Activated CD4-positive, alpha-beta T cell treated with anti-CD3 and anti-CD28 coated beads, Interleukin-10, Interleukin-2, amounts not matched to agents 100 ng/mL and 50 ng/mL, durations not matched to agents 16 hours and 8 hours (primary cell): ENCODE measurements at places on chromosomes 7 and 10.

DNA sequence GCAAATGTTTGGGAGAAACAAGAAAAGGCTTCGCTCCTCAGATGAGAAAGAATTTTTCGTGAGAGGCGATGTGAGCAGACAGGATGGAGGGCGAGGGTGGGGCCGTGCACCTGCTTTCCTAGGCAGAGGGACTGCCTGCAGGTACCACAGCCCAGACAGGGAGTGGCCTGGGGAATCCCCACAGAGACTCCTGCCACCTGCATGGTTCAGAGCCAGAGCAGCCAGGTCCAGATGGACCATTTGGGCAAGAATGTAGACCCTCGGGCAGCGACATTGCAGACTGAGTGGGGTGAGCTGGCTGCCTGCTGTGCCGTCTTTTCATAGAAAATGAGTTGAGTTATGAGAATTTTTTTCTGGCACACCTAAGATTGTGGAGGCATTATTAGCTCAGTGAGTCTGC is 216.8 kb downstream of the SNX10 start:
- DNase-seq, result no peak

DNA sequence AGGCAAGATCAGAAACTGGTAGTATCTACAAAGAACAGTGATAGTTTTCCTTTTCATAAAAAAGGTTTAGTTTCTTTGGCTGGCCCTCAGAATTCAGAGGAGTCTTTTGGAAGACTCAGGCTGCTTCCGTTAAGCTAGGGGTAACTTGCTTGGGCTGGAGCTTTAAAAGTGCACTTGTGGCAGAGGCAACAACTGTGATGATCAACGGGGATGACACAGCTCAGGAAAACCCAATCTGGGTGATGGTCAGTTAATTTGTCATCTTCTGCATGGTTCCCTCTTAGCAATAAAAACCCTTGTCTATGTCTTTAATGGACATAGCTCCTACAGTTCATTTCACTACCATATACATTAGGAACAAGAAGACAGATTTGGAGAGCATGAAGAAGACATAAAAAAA is 46.7 kb downstream of the SGMS1 start:
- no peak for DNase-seq

- DNase-seq, result no peak
Observed at GRCh38 chr10:53597835-53598251, 825.3 kb upstream of the MBL2 start.

DNA sequence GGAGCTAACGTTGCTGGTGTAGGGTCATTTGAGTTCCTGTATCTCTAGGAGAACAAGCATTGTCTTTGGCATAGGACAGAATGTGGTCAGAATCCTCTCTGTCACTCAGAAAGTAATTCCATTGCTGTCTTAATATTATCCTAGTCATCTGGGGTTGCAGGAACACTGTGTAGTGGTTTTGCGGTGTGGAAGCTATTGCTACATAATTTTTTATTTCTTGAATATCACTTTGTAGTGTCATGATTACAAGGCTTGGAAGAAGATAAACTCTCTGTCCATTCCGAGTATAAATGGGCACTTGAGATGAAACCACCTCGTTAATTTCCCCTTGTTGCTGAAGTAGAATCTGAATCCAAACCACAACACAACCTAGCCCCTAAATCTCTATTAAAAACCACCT is 919.2 kb downstream of the LRMDA start:
- DNase-seq, result no peak

DNA sequence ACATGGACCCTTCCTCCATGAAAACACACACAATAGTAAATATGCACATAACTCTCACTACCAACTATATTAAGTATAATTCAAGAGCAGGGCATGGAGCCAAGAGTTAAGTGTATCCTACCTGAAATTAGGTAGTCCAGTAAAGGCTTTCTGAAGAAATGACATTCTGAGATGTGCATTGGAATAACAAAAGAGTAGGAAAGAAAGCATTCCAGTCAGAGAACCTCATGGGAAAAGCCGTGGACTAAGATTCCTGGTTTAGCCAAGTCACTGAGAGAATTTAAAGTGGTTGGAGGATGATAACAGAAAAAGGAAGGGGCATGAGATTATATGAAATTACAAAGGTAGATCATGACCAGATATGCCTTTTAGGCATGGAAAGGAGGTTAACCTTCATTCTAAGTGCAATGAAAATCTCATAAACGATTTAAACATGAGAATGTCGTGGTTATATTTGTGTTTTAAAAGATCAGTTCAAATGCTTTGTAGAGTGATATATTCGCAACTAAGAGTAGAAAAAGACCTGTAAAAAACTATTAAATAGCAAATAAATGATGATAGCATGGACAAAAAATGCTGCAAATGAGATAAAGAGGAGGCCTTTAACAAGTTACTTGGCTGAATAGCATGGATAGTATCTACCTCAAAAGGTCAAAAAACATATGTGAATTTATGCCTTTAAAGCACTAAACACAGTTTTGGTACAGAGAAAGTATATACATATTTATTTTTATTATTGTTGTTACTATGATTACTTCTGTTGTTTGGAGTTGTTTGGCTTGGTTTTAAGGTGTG is 767.4 kb upstream of the GHITM start:
- DNase-seq, result no peak
